ENCODE measurements at places on chromosomes 16 and 17.

DNA sequence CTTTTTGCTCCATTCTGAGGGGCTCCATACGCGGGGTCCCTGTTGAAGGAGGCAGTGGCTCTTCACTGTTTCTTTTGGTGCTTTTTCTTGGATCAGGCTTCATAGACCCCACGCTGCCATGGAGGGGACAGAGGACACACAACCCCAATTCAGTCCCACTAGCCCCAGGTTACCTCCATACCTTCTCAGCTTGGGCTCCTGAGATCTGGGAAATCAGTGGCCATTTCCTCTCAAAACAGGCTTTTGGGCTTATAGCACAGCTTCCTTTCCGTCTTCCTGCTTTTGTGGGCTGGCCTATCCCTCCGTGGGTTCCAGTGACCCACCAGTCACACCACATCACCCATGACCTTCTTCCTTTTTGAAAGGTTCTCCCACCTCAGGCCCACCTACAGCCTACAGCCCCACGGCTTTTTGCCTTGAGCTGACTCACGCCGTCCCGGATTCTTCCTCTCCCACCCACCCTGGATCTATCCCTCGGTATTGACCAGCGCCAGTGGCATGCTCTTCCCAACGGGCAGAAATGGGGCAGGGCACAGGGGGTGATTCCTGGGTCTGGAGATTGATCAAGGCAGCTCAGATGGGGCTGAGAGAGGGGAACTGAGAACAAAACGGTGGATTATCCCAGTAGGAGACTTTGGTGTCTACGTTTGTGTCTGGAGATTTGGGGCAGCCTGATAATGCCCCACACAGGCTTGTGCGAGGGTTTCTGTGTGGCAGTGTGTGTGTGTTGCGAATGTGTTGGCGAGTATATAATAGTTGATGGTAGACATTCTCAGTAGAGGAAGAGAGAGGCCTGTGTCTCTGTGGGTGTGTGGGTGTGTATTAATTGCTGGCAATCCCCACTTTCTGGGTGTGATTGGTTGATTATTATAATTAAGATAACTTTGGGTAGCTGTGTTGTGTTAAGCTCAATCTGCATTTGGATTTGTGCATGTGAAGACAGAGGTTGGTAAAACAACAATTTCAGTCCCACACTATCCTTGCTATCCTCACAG is 3.8 kb downstream of the TBX21 start:
- peaks cover 19% of the 10 kb centered on the region for H3K4me1 ChIP-seq
- no peak overlapping the region for H3K4me3 ChIP-seq
- no peaks in the 10 kb centered on the region for H3K36me3 ChIP-seq
- peaks cover 35% of the 10 kb centered on the region for H3K27me3 ChIP-seq

GRCh38 chr17:75478508-75478907 is 22.1 kb downstream of the TMEM94 start:
- no peak overlapping the region for H3K27ac ChIP-seq
- H3K27me3 ChIP-seq: no peaks in the 10 kb centered on the region
- no peak overlapping the region for H3K4me3 ChIP-seq
- peaks cover 16% of the 10 kb centered on the region for H3K36me3 ChIP-seq
- H3K4me1 ChIP-seq: peaks cover 60% of the 10 kb centered on the region
- DNase-seq: no peak

DNA sequence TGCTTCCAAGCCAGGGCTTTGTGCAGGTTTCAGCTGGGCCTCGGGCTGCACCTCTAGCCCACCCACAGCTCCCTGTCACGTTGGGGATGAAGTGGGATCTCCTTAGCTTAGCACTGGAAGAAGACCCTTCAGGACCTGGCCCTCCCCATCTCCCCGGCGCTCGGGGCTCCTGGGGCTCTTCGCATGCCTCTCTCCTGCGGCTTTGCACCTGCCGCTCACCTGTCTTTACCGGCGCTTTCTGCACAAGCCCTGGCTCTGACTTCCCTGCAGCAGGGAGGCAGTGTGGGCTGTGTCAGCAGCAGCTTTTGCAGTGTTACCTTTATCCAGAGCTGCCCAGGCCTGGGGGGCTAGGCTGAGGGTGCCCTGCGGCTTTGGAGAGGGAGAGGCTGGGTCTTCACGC is 52.3 kb downstream of the NT5M start:
- H3K27ac ChIP-seq: no peak overlapping the region
- no peak overlapping the region for H3K4me3 ChIP-seq
- peaks cover 10% of the 10 kb centered on the region for H3K4me1 ChIP-seq
- H3K27me3 ChIP-seq: no peaks in the 10 kb centered on the region
- DNase-seq: no peak
- no peaks in the 10 kb centered on the region for H3K36me3 ChIP-seq

DNA sequence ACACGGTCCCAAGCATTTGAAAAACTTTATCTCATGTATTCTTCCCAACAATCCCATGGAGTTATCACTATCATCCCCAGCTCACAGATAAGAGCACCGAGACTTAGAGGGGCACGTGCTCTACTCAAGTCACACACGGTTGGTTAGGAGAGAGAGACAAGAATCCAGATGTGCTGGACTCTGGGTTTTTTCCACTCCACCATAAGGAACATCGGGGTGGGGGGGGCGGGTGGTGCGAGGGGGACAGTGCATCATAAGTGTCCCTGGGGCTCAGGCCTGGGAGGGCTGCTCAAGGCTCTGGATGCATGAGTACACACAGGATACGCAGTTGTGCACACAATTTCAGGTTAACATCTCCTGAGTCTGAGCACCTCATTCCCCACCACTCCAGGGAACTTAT is 7.4 kb downstream of the CDC42EP4 start:
- H3K4me3 ChIP-seq: peak overlapping the region; percentile 41
- H3K27ac ChIP-seq: peak overlapping the region; percentile 99
- no peak for DNase-seq
- H3K27me3 ChIP-seq: no peaks in the 10 kb centered on the region
- peaks cover 95% of the 10 kb centered on the region for H3K4me1 ChIP-seq

- no peak for DNase-seq
- H3K4me3 ChIP-seq: no peak overlapping the region
- no peaks in the 10 kb centered on the region for H3K36me3 ChIP-seq
- H3K4me1 ChIP-seq: no peaks in the 10 kb centered on the region
- no peak overlapping the region for H3K27ac ChIP-seq
- H3K27me3 ChIP-seq: no peaks in the 10 kb centered on the region
Observed at GRCh38 chr17:71117466-71117865, 948.1 kb downstream of the KCNJ2 start.

- H3K4me3 ChIP-seq: no peak overlapping the region
- no peaks in the 10 kb centered on the region for H3K27me3 ChIP-seq
- DNase-seq: no peak
- no peak overlapping the region for H3K27ac ChIP-seq
- no peaks in the 10 kb centered on the region for H3K36me3 ChIP-seq
Observed at GRCh38 chr17:47262586-47262985, 9.0 kb downstream of the ITGB3 start.

DNA sequence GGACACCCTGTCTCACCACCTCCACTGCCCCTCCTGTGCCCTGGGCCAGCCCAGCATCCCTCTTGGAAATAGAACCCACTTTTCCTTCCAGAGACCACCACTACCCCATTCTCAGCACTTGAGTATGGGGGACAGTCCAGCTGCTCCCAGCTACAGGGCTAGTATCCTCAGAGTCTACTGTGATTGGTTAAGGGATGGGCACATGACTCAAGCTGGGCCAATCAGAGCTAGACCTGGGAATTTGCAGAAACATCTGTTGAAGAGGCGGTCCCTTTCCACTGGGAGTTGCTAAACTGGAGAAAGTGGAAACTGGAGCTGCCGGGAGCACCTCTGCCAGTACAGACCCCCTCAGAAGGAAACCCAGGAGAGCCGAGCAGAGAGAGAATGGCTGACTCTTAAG is 156.6 kb downstream of the GSG1L start:
- no peak for DNase-seq
- H3K27ac ChIP-seq: no peak overlapping the region
- H3K36me3 ChIP-seq: no peaks in the 10 kb centered on the region
- H3K27me3 ChIP-seq: no peaks in the 10 kb centered on the region

DNA sequence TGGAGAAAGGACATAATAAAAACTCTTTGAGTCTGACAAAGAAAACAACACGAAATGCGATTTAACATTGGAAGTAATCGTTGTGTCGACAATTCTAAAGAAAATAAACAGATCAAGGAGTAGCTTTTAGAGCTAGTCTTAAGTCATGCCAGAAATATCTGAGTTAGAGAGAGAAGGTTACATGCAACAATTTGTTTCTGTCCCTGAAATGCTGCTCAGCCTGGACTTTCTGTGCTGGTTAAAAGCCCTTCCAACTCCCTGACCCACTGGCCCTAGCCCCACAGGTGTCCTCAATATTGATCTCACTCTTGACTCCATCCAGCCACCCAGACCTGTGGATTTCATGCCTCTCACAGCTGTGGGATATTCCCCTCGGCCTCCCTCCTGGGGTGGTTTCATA is 33.2 kb upstream of the TEX2 start:
- no peaks in the 10 kb centered on the region for H3K4me1 ChIP-seq
- no peak overlapping the region for H3K27ac ChIP-seq
- no peaks in the 10 kb centered on the region for H3K36me3 ChIP-seq
- DNase-seq: no peak
- H3K4me3 ChIP-seq: no peak overlapping the region

DNA sequence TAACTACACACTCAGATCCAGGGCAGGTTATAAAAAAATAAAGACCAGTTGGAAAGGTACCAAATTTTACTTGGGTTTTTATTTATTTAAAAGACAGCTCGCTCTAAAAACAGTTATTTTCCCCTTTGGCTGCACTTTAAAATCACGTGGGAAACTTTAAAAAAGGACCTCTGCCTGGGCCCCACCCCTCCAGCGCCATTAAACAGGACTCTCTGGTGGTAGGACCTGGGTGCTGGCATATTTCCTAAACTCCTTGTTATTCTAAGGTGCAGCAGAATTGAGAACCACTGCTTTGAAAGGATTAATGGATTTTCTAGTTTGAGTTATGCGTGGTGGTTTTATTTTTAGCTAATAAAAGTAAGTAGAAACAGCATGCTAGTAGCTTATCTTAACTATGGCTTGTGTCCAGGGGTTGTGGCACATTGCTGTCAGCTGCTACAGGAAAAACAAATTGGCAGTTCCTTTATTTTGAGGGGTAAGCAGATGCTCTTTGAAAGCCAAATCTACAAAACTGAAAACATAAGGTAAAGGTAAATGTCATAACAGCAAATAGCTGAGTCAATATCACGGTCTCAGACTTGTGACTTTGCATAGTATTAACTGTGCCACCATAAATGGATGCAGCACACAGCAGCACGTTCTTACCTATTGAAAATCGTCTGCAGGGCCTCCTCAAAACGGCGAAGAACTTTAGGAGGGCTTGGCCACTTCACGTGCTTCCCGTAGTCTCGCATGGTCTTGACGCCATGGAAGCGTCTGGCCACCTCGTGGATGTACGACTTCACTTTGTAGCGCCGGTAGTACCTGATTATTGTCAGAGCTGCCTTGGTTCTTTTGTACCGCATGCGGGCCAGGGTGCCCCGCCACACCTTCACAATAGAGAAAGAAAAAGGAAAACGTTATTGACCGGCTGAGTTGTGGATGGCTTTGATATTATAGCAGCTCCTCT is 172.0 kb downstream of the CDK5R1 start:
- DNase-seq: no peak
- no peaks in the 10 kb centered on the region for H3K4me1 ChIP-seq
- H3K4me3 ChIP-seq: no peak overlapping the region
- no peak overlapping the region for H3K27ac ChIP-seq

Data from lower lobe of right lung (tissue), 2 donors.